Muscle of back (tissue), 13 donors: ENCODE measurements at places on chromosomes 1 and 21.

DNA sequence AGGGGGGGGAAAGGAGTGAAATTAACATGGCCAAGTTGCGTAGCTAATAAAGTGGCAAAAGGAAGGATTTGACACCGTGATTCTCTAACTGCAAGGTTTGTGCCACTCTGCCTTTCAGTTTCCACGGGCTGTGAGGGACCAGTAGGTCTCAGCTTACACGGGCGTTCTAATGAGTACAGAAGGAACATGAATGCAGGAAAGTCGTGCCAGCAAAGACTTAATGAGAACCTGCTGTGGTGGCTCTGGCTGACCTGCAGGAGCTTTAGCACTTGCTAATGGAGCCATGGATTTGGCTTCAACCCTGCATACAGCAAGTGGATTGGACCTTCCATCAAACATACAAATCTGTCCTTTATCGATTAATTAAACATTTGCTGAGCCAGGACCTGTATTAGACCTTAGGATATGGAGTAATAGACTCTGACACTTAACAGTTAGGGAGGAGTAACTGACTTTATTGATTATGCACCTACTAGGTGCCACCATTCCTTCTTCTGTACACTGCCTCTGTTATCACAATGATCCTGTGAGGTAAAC, 15.1 kb upstream of the PITHD1 start:
- no peak for DNase-seq

DNA sequence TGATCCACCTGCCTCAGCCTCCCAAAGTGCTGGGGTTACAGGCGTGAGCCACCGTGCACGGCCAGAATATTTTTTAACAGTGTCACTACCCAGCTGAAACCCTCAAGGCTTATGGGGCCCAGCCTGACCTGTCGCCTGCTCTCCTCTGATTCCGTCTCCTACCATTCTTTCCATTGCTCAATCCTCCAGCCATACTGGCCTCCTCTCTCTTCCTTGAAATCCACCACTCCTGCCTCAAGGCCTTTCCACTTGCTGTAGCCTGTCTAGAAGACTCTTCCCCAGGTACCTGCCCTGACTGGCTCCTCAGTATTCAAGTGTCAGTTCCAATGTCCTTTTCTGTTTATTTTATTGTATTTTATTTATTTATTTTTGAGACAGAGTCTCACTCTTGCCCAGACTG, 53.9 kb downstream of the YARS1 start:
- no peak for DNase-seq

DNA sequence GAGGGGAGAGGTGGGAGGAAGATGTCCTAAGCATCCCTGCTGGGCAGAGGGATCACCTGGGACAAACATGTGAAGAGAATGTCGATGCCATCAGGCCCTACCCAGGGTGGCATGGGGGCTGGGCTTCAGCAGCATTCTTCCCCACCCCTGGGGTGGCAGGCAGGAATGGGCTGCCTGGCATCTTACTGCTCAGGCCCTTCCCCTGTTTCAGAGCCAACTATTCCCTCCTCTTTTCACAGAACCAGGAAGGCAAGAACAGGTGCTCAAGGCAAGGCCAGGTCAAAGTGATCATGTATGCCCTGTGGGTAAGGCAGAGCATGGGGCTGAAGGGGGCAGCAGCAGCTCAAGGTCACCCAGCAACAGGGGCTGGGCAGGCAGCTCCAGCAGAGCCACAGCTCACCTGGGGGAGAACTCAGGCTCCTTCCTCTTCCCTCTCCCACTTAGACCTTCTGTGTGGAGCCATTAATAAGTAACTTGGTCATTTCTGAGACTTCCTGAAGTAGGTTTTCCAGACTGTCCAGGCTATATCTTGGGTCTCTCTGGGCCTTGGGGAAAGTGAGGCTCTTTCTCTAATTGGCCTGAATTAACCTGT, 56.4 kb downstream of the ELK4 start:
- DNase-seq = no peak

- DNase-seq = no peak
Measured at GRCh38 chr1:115192200-115192767, 103.0 kb upstream of the TSPAN2 start.

- DNase-seq = no peak
Measured at GRCh38 chr1:218468711-218469110, 123.6 kb downstream of the TGFB2 start.
